CD4-positive, alpha-beta T cell treated with Interleukin-2 at 100 ng/mL for 4 hours (primary cell): ENCODE measurements at places on chromosomes 6 and 20.
A peak's percentile ranks its signal among the peaks of the same experiment; 100 is the strongest.

GRCh38 chr20:39660965-39661364, 698.8 kb downstream of the DHX35 start:
- DNase-seq: no peak

GRCh38 chr6:24454452-24454851, 34.9 kb downstream of the GPLD1 start:
- DNase-seq: no peak

DNA sequence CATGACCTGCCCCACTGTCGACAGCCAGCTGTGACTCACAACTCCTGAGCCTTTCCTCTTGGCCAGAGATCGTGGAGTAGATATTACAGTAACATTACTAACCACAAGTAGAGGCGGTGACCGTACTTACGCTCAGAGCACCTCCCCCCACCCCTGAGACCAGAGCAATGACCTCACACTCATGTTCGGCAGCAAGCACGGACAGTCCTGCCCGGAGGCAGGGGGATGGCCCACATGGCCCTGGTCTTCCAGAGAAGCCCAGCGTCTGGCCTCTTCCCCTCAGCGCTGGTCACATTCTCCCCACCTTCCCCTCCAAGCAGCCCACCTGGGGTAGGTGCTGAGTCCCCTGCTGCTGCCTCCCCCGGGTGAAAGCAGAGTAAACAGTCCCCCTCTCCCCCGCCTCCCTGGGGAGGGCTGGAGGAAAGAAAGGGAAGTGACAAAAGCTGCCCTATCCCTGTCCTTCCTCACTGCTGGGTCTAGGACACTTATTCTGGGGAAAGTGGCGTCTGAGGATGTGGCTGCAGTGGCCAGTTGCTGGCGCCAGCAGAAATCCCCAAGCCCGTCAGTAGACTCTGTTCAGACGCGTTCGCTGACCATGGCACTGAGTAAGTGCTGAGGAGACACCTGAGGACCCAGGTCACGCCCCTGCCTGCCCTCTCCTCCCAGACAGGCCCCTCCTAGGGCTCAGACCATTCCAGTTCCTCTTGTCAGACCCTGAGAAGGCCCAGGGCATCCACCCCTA, 68.5 kb downstream of the MRPL14 start:
- no peak for DNase-seq

DNA sequence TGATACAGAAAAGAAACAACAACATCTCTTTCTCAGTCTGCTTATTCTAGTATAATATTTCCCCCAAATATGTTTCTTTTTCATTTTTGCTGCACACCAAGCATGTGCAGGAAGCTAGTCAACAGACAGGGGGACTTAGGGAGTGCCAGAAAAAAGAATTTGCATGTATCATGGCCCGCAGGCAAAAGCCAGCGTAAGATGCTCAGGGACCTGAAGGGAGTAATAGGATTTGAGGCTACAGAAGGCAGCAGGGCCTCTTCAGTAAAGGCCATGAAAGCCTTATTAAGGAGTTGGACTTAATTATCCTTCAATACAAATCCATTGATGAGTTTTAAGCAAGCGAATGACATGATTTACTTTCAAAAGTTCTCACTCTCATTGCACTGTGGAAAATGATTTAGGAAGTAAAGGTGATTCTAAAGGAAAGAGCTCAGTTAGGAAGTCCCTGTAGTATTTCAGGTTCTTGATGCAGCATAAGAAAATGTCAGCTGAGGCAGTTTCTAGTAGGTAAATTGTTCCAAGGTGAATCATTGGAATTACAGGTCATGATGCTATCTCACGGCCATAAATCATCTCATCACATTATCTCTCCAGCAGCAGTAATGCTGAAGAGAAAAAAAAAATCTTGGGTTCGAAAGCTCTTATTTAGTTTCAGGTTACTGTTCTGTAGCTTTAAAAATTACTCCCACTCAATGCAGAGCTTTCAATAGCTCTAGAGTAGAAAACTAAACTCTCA, 94.8 kb downstream of the PTCHD4 start:
- no peak for DNase-seq

DNA sequence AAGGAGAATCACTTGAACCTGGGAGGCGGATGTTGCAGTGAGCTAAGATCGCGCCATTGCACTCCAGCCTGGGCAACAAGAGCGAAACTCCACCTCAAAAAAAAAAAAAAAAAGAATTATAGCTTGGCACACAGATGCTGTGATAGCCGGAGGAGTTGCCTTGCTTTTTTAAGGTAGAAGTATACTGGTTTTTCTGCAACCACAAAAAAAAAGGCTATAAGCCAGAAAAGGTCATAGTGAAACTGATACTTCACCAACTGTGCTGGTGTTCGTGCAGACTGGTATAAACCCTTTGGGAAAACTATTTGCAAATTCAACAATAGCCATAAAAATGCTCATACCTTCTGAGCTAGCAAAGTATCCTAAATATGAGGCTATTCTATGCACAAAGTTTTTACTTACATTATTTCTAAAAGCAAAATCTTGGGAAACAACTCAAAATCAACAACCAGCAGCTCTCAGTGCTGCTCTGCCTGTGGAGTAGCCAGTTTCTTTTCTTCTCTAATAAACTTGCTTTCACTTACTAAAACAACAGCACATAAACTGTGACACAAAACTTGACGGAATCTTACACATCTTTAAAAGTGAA, 44.0 kb downstream of the B4GALT5 start:
- DNase-seq: peak; percentile 45

GRCh38 chr6:113994934-113995342, 24.0 kb upstream of the HDAC2 start:
- DNase-seq: peak; percentile 33

GRCh38 chr20:9200196-9200595, 131.3 kb downstream of the PLCB4 start:
- no peak for DNase-seq

DNA sequence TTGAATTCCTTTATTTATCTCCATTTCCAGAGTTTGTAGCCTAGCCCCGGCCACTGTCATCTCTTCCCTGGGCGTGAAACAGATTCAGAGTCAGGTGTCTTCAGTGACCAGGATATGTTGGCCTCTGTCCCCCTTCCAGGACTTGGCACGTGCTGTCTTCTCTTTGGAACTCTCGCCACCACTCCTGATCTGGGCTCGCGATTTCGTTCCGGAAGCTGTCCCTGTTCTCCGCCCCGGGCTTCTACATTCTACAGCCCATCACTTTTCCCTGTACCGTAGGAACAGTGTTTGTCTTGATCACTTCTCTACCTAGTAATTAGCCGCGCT, 739 bp downstream of the GSS start:
- DNase-seq: no peak

GRCh38 chr20:50712771-50713656, 18.4 kb upstream of the PARD6B start:
- no peak for DNase-seq

GRCh38 chr6:164998297-164998696, 311.1 kb downstream of the C6orf118 start:
- DNase-seq: no peak

GRCh38 chr6:43687437-43688347, at the start of gene MRPS18A:
Gene MRPS18A (minus strand): TSS chr6:43687791. CDS start chr6:43687779, 12 bp downstream.
- peak; percentile 77 for DNase-seq

GRCh38 chr20:47252879-47253307, 103.6 kb downstream of the ZMYND8 start:
- no peak for DNase-seq

- no peak for DNase-seq
Measured at GRCh38 chr6:36445621-36446020, 2.8 kb downstream of the KCTD20 start.

DNA sequence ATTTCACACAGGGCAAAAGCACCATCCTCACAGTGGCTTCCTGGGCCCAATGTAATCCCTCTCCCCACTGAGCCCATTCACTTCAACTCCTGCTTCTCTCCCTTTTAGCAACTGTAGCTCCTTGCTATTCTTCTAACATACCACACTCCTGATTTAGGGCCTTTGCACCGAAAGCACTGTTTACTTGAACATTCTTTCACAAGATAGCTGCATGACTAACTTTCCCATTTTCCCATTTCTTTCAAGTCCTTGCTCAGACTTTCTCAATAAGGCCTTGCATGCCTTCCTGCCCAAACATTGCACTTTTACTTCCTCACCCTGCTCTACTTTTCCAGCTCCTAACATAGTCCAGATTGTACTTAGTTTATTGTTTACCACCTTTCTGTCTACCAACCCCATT, 73.0 kb downstream of the SHPRH start:
- DNase-seq: no peak

- DNase-seq: no peak
Measured at GRCh38 chr6:120320481-120321162, 971.1 kb upstream of the MAN1A1 start.

GRCh38 chr6:25628471-25629197, 23.4 kb upstream of the SCGN start:
- no peak for DNase-seq

DNA sequence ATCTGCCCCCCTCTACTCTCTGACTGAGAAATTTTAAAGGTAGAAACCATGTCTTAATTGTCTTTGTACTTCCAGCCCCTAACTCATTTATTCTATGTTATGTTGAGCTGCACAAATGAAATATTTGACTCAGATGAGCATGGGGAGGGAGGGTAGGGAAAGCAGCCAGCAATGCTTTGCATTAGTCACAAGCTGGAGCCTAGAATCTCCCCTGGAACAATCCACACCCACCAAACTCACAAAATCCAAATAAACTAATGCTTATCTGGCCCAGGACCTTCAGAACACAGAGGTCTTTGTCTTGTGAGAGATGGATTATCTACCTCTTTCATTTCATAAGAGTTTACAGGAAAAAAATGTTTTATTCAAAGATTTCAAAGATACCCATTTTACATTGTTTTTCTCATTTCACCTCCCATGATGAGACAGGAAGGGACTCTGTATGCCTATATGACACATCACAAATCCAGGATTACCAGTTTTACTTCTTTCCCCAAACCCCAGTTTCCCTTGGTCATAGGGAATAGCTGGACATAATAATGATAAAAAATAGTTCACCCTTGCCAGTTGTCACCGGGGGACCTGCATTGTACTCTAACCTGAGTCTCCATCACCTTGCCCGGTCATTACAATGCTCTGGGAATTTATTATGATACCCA, 466.9 kb downstream of the KIF16B start:
- no peak for DNase-seq

DNA sequence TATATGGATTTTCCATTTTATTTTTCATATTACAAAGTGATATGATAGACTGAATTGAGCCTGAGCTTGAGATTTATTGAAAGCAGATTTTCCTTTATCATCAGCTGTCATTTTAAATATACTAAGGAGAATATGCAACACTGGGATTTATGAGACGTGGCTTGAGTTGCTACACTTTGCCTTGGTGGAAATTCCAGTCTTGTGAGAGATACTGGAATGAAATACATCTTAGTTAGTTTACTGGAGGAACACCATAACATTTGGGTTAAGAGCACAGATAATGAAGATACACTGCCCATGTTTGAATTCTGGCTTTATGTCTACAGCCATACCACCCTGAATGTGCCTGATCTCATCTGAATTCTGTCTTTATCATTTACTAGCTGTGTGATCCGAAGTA, 86.5 kb upstream of the IFNGR1 start:
- no peak for DNase-seq

DNA sequence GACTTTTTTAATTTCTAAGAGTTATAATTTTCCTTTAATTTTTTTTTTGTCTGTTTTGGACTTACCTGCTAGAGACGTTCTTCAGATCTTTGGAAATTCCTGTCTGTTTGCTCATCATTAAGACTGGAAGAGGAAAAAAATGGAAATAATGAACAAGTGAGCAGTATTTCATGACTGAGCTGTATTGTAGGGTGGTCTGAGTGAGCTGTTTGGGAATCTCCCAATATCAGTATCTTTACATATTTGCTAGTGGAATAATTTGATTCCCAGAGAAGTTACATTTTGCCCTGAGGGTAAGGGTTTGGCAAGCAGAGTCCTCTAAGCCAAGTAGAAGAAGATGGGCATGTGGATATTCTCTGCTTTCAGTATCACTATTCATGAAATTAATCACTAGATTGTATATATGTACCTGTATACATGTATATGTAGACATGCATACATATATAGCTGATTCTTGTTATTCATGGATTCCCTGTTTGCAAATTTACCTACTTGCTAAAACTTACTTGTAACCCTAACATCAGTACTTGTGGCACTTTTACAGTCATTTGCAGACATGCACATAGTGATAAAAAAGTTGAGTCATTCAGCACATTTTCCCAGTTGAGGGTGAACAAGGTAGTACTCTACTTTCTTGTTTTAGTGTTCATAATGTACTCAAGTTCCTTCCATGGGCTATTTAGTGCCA, 13.5 kb downstream of the ZC2HC1B start:
- no peak for DNase-seq

DNA sequence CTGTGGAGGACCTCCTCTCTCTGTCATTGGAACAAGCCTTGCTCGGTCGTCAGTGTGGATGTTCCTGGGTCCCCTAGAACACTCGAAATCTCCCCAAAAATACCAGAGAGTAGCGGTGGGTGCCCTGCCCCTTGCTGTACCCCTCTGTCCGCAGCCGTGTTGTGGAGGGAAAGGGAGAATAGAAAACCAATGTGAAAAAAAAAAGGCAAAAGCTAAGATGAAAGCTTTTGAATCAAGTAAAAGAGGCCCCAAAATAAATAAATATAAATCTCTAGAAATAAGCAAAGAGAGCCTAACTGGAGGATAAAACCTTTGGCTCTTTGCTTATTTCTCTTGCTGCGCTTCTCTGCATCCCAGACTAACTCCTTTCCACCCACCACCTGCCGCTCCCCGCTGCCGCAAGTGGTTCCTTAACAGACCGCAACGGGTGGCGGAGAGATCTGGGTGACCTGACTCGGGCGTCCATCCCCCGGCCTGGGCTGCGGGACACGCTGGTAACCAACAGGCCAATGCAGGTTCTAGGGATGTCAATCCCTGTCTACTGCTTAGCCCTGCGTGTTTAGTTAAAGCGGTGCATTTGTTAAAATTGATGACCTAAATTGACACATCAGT, 110.0 kb downstream of the GPX5 start:
- DNase-seq: no peak

DNA sequence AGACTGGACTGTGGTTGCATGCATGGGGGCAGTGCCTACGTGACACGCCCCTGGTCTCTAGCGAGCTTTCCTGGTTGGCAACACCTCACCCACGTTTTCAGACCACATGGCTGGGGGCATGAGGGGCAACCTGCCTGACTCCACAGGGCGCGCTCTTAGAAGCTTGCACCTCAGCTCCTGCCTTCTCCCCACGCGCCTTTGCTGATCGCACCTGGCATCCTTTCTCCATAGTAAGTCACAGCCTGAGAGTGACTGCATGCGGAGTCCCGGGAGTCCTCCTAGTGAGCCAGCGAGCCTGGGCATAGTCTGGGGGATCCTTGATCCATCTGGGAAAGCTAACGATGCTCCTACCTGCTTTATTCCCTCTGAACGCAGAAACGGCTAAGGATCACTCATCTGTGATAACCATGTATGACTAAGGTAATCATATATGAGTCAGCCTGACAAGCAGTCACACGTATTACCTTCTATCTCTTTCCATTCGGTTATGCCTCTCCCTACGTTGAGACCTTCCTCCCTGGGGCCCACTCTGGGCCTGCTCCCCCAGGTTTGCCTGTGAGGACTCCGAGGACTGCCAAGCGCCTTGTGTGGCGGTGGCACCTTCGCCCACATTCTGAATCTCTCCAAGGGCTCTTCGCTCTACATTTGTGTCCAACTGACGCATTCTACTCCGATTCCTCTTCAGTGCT, 4.5 kb downstream of the TCFL5 start:
- DNase-seq: no peak
